ENCODE measurements at places on chromosomes 2 and 18. TPM values are rescaled to one million over a fixed set of nuclear protein-coding genes. Genes with fewer than 3 reads are reported as not detected.
A peak's percentile ranks its signal among the peaks of the same experiment; 100 is the strongest.

Gene NCKAP5
- total RNA-seq, result not detected

Gene PLCL1
- total RNA-seq, result 0.45 TPM

Gene CAVIN2
- not detected for total RNA-seq

Gene ABHD3
- total RNA-seq, result 29.3 TPM

Gene LBX2
- total RNA-seq, result 0.36 TPM

Gene RAB27B
- 0.45 TPM for total RNA-seq

Gene ASIC4
- total RNA-seq, result not detected

Gene ZSWIM2
- not detected for total RNA-seq

Gene CNDP2
- 177 TPM for total RNA-seq

GRCh38 chr2:173860082-173860481 is 105.1 kb downstream of the SP3 start:
- no peak overlapping the region for H3K27ac ChIP-seq
- no peak for DNase-seq
- no peaks in the 10 kb centered on the region for H3K36me3 ChIP-seq
- H3K4me1 ChIP-seq, result peaks cover 17% of the 10 kb centered on the region
- H3K27me3 ChIP-seq, result peaks cover 9% of the 10 kb centered on the region
- no peak overlapping the region for H3K4me3 ChIP-seq

- DNase-seq, result no peak
- no peak overlapping the region for H3K4me3 ChIP-seq
- H3K36me3 ChIP-seq, result no peaks in the 10 kb centered on the region
- peaks cover 7% of the 10 kb centered on the region for H3K4me1 ChIP-seq
- no peak overlapping the region for H3K27ac ChIP-seq
These were observed 100.3 kb downstream of the IRS1 start for GRCh38 chr2:226699321-226699720.

- peaks cover 33% of the 10 kb centered on the region for H3K36me3 ChIP-seq
- peaks cover 20% of the 10 kb centered on the region for H3K4me1 ChIP-seq
- no peaks in the 10 kb centered on the region for H3K27me3 ChIP-seq
- DNase-seq, result no peak
- no peak overlapping the region for H3K27ac ChIP-seq
These were observed 7.2 kb downstream of the LIMS1 start for GRCh38 chr2:108541451-108541850.

- H3K27me3 ChIP-seq, result no peaks in the 10 kb centered on the region
- peak overlapping the region; percentile 79 for H3K4me3 ChIP-seq
- peaks cover 20% of the 10 kb centered on the region for H3K36me3 ChIP-seq
- peaks cover 36% of the 10 kb centered on the region for H3K4me1 ChIP-seq
- DNase-seq, result no peak
These were observed 781 bp downstream of the FARP2 start for GRCh38 chr2:241356871-241357260.

- no peaks in the 10 kb centered on the region for H3K36me3 ChIP-seq
- no peak overlapping the region for H3K27ac ChIP-seq
- no peak for DNase-seq
These were observed 32.6 kb upstream of the SPAG16 start for GRCh38 chr2:213251618-213252017.

- H3K4me1 ChIP-seq, result peaks cover 38% of the 10 kb centered on the region
- DNase-seq, result peak; percentile 87
- peak overlapping the region; percentile 97 for H3K27ac ChIP-seq
- H3K36me3 ChIP-seq, result no peaks in the 10 kb centered on the region
These were observed 183.4 kb downstream of the MYO3B start for GRCh38 chr2:170361090-170361936.

- H3K4me3 ChIP-seq, result no peak overlapping the region
- H3K36me3 ChIP-seq, result no peaks in the 10 kb centered on the region
- H3K4me1 ChIP-seq, result no peaks in the 10 kb centered on the region
- peaks cover 18% of the 10 kb centered on the region for H3K27me3 ChIP-seq
- no peak overlapping the region for H3K27ac ChIP-seq
These were observed 15.2 kb upstream of the FZD5 start for GRCh38 chr2:207784898-207785297.

- peak; percentile 34 for DNase-seq
- no peaks in the 10 kb centered on the region for H3K4me1 ChIP-seq
- H3K27me3 ChIP-seq, result no peaks in the 10 kb centered on the region
- no peak overlapping the region for H3K27ac ChIP-seq
These were observed 94.9 kb upstream of the RNU4ATAC start for GRCh38 chr2:121435790-121436189.

DNA sequence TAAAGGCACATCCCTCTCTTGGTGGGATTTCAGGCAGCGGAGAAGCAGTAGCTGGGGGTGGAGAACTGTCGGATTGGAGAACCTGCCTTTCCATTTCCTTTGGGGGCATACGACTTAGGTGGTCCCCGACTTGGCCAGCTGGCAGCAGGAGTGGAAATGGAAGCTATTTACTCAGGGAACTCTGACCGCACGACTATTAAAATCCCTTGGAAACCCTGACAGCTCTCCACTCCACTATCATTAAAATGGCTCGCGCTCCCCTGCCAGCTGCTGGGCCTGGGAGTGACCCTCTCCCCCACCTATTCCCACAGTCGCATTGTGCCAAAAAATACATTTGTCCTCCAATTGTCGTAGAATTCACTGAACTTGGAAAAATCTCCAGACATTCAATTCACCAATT is 77.7 kb upstream of the APCDD1 start:
- no peak overlapping the region for H3K4me3 ChIP-seq
- H3K27ac ChIP-seq, result no peak overlapping the region
- peaks cover 4% of the 10 kb centered on the region for H3K27me3 ChIP-seq
- peaks cover 2% of the 10 kb centered on the region for H3K4me1 ChIP-seq
- peak; percentile 18 for DNase-seq

DNA sequence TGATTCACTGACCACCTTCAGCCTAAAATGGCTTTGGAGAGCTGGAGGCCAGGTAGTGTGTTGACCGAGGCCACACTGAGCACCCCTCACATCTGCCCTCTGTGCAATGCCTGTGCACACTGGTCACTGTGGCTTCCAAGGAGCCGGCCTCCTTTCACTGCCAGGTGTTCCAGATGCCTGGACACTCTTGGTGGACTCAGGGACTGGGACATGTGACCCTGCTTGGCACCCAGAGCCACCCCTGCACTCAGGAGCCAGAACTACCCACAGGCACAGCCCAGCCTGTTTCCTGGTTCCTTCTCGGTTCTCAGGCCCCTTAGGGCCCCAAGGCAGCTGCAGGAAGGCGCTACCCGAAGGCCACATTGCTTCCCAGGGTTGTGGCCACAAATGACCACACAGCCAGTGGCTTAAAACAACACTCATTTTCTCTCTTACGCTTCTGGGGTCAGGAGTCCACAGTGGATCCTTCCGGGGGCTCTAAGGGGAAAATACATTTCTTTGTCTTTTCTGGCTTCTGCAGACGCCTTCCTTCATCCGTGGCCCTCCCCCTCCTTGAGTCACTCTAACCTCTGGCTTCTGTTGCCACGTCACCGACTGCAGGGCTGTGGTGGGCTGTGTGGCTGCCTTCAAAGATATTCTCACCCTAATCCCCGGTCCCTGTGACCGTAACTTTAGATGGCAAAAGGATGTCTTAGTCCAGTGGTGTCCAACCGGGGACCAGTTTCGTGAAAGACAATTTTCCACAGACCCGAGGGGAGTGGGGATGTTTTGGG is 78.6 kb downstream of the ASB1 start:
- peak; percentile 71 for DNase-seq
- no peak overlapping the region for H3K27ac ChIP-seq
- H3K4me1 ChIP-seq, result no peaks in the 10 kb centered on the region
- no peaks in the 10 kb centered on the region for H3K36me3 ChIP-seq

DNA sequence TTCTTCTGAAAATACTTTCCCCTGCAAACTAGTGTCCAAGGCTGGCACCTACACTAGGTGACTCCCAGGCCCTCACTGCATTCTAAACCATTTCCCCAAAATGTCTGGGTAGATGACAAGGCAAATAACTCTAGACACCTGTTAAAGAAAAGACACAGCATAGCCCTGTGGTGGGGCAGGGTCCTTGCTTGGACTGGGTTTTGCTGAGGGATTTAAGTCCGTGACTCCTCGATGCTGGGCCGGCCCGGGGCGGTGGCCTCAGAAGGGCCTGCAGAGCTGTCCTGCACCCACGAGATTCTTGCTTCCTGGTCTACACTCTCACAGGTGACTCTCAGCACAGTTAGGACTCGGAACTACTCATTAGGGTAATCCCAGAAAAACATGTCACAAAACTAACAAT is 55.2 kb downstream of the MBP start:
- H3K4me3 ChIP-seq, result no peak overlapping the region
- DNase-seq, result no peak
- peaks cover 36% of the 10 kb centered on the region for H3K36me3 ChIP-seq
- no peaks in the 10 kb centered on the region for H3K27me3 ChIP-seq

DNA sequence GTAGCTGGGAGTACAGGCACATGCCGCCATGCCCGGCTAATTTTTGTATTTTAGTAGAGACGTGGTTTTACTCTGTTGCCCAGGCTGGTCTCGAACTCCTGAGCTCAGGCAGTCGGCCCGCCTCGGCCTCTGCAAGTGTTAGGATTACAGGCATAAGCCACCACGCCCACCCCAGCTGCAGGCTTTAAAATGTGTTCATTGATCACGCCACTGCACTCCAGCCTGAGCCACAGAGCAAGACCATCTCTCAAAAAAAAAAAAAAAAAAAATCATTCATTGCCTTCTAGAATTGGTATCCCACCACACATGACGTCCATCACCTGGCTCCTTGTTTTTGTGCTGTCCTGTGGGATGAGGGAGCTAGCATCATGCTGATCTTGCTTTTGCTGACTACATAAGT is 127.4 kb downstream of the VIT start:
- no peaks in the 10 kb centered on the region for H3K4me1 ChIP-seq
- peaks cover 6% of the 10 kb centered on the region for H3K27me3 ChIP-seq
- H3K36me3 ChIP-seq, result no peaks in the 10 kb centered on the region
- no peak overlapping the region for H3K4me3 ChIP-seq

- no peak overlapping the region for H3K27ac ChIP-seq
These were observed 98.9 kb upstream of the GLS start for GRCh38 chr2:190781604-190782198.

- no peak overlapping the region for H3K4me3 ChIP-seq
- H3K4me1 ChIP-seq, result no peaks in the 10 kb centered on the region
- H3K36me3 ChIP-seq, result no peaks in the 10 kb centered on the region
These were observed 1429.1 kb downstream of the LRP1B start for GRCh38 chr2:140701726-140702125.

DNA sequence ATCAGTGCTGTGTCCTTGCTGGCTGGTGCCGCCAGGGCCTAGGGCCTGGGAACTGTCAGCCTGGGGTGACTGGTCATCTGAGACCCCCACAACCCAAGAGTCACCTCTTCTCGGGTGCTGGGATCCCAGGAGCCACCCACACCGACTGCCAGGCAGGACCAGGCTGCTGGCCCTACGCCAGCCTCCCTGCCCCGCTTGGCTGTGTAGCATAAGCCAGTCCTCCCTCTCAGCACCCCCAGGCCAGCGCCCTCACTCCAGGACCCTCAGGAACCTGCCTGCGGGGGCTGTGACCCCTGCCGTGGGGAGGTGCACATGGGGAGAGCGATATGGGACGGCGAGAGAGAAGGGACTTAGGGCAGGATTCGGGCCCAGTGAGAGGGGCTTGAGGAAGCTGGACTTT is 9.5 kb downstream of the ARHGEF4 start:
- H3K27ac ChIP-seq, result no peak overlapping the region
- no peaks in the 10 kb centered on the region for H3K36me3 ChIP-seq
- DNase-seq, result no peak
- no peaks in the 10 kb centered on the region for H3K4me1 ChIP-seq
- H3K27me3 ChIP-seq, result peaks cover 3% of the 10 kb centered on the region

GRCh38 chr2:134718817-134719814 is at the start of gene TMEM163:
Gene TMEM163 (minus strand): TSS chr2:134719000.
- H3K27me3 ChIP-seq, result peaks cover 75% of the 10 kb centered on the region
- no peaks in the 10 kb centered on the region for H3K36me3 ChIP-seq
- DNase-seq, result peak; percentile 76

GRCh38 chr2:98769114-98769476 is 38.2 kb upstream of the MGAT4A start:
- no peaks in the 10 kb centered on the region for H3K27me3 ChIP-seq
- H3K4me1 ChIP-seq, result peaks cover 79% of the 10 kb centered on the region
- peaks cover 2% of the 10 kb centered on the region for H3K36me3 ChIP-seq
- no peak for DNase-seq

DNA sequence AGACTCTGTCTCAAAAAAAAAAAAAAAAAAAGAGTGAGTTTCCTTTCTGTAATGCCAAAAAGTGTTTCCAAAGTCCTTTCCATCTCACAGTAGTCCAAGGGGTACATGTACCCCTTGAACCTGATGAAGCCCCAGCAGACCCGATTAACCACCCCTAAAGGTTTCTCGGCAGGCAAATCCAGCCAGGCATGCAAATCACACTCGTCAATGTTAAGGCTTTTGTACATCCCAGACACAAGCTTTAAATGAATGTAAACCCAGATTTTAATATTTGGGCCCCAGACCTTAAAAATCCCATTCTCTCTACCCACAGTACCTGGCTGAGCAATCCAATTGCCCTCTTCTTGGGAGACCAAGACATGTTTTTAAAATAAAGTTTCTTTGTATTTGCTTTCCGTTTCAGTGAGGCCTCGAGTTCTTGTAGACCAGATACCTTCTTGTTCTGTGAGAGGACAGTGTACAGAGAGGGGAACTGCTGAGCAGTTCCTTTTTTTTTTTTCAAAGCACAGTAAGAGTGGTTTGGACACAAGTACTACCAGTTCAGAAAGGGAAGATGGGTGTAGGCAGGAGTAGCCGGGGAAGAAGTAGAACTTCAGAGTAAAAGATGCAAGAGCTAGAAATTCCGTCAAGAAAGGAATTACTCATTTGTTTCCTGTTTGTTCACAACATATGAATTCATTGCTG is at the start of gene NLRC4:
TSS of gene NLRC4 (minus strand) at position 465 of the 684 bp plus-strand sequence. CDS start 8,111 bp downstream, outside the sequence.
- H3K4me3 ChIP-seq, result peak within 1 kb of the TSS; percentile 65
- peak within 1 kb of the TSS; percentile 89 for H3K27ac ChIP-seq
- H3K4me1 ChIP-seq, result peaks cover 5% of the 10 kb centered on the region
- H3K27me3 ChIP-seq, result peaks cover 2% of the 10 kb centered on the region
